NCI-H510A (cell line): ENCODE measurements at places on chromosomes 1 and 21.

GRCh38 chr1:186183219-186183618 lies 191.8 kb downstream of the TPR start:
- DNase-seq = no peak

DNA sequence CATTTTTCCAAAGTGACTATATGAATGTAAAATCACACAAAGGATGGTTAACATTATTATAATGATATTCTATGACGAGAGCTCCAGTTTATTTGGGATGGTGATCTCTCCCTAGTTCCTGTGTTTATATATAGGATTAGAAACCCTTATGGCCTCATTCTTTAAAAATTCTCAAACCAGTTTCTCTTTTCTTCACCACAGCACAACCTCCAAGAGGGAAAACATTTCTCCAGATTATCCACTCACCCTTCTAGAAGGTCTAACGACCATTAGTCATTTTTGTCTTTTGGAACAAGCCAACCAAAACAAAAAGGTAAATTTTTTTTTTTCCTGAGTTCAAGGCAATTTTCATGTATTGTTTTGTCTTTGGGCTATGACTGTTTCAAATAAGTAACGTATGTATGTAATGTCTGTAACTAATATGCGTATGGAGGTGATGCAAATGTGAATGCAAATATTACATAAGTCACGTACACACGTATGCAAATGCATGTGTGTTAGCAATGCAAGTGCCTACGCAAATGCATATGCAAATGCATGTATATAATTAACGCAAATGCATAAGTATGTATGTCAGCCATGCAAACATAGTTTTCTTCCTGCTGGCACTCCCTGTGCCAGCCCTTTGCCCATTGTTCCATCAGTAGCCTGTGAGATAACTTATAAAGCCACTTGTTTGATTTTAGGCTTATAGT lies 72.5 kb upstream of the MORC3 start:
- no peak for DNase-seq

GRCh38 chr1:29690156-29690555 lies 453.8 kb downstream of the PTPRU start:
- DNase-seq = no peak

DNA sequence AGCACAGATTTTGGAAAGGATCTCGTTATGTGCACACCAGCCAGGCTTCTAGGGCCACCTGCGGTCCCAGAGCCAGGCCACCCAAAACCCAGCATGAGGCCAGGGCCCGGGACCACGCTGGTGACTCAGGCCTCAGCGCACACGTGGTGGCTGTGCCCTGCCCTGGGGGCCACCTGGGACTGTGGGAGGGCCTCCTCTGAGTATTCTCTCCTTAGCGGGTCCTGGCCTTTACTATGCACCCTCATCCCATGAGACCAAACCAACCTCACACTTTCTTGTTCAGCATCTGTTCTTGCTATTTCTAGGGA lies 9.9 kb downstream of the WNT9A start:
- DNase-seq = no peak

GRCh38 chr1:21734526-21734925 lies 48.4 kb downstream of the USP48 start:
- no peak for DNase-seq

- no peak for DNase-seq
These were observed 31.4 kb upstream of the GBP6 start for GRCh38 chr1:89332461-89332860.

- DNase-seq = no peak
These were observed 65.2 kb downstream of the GBP6 start for GRCh38 chr1:89429062-89429461.

DNA sequence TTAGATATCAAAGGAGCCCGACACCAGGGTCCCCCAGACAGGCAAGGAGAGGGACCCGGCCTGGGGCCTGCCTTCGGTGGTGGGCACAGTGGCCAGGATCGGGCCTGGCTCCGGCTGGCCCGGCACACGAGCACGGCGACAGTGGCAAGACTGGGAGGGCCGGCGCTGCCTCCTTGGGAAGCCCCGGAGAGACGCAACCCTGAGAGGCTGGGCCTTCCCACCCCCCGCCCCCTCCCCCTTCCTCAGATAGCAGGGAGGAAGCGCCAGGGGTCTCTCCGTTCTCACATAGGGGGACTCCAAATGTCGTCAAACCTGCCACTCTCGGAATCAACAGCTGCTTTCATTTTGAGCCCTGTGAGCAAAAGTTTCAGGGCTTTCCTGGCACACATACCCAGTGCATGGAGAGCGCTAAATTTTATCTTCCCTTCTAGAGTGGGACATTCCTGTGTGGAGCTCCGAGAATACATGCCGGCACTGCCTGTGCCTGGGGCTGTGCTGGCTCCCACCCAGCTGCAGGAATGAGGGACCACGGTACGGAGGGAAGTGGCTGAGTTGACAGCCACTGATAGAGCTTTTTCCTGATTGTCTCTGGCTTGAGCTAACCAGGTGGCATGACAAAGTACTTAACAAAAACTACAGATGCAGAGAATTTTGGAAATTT lies 62.4 kb downstream of the CD247 start:
- no peak for DNase-seq

GRCh38 chr1:199549421-199549820 lies 478.1 kb upstream of the NR5A2 start:
- no peak for DNase-seq

DNA sequence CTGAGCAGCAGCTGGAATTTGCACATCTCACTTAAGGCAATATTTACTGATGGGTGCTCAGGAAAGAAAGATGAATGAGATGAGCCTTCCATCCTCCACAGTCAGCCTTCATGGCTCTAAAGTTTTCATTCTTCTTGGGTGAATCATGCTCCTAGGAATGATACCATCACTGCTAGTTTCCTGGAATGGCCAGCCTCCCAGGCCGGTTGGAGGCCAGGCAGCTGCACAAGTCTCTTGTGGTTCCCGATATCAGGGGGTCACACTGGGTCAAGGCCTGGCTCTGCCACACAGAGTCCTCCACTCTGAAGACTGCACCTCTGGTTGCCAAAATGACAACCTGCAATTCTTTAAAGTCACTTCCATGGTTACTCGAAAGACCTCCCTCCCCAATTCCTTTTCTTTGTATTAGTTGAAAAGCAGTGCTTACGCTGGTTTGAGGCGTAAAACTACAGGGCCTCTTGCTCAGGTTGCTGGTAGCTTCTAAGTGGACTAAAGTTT lies 46.2 kb upstream of the PALMD start:
- no peak for DNase-seq

GRCh38 chr1:7408771-7409150 lies 362.3 kb upstream of the VAMP3 start:
- no peak for DNase-seq

GRCh38 chr1:221204055-221204833 lies 325.0 kb downstream of the HLX start:
- no peak for DNase-seq

DNA sequence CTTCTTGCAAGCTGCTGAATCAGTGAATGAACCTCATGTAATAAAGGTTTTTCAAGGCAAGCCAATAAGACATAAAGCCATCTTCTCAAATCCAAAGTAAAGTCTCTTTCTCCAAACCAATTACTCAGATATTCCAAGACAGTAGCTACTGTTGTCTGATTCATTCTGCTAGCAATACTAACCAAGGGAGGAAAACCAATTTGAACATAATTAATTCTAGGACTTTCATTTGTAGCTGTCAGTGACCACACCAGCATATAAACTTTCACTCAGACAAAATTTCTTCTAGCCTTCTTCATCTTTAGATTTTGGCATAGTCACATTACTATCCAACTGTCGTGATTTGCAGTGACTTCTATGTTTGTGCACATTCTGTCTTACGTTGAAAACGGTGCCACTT lies 10.5 kb upstream of the INTS3 start:
- DNase-seq = no peak

DNA sequence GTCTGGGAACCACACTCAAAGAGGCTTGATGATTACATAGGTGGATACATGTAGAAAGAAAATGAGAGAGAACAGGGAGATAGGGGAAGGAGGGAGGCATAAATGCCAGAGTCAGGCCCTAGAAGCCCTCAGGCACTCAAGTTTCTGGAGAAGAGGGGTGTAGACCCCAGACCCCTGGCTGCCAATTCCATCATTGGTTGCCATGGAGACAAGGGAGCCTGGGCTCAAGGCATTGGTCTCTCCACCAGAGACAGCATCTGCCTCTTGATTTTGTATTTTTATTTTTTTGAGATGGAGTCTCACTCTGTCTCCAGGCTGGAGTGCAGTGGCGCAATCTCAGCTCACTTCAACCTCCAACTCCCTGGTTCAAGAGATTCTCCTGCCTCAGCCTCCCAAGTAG lies 114.3 kb upstream of the GRIK3 start:
- no peak for DNase-seq

- DNase-seq = no peak
These were observed 12.1 kb downstream of the LGR6 start for GRCh38 chr1:202205523-202206190.

DNA sequence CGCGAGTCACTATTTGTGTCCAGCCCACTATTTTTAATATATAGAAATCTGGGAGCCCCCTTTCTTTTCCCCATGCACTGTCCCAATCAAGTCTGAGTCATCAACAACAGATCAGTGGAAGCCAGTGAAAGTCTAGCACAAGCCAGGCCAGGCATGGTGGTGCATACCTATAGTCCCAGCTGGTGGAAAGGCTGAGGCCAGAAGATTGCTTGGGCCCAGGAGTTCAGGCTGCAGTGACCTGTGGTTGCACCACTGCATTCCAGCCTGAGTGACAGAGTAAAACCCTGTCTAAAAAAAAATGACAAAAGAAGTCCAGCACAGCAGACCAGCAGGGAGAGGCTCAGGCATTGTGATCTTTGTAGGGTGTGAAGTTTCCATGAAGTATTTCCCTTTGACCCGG lies 9.0 kb upstream of the RPL5 start:
- DNase-seq = no peak

- DNase-seq = no peak
These were observed 24.8 kb upstream of the RNF19B start for GRCh38 chr1:32989160-32990050.

GRCh38 chr1:3918966-3919611 lies 19.0 kb upstream of the C1orf174 start:
- DNase-seq = no peak

DNA sequence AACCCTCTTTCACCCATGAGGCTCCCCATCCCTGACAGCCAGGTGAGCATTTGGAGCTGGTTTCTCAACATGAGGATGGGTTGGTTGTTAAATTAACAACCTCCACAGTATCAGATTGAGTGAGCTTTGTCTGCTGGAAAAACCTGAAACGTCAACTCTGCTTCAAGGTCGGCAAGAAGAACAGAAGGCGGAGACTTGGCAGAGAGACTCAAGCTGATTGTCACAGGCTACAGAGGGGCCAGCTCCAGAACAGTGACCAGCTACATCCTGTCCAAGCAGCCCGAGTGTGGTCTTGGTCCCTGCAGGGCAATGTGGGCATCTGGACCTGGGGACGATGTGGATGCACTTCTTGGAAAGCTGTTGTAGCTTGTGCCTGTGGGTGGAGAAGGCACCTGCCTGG lies 36.6 kb upstream of the TMEM51 start:
- DNase-seq = no peak

DNA sequence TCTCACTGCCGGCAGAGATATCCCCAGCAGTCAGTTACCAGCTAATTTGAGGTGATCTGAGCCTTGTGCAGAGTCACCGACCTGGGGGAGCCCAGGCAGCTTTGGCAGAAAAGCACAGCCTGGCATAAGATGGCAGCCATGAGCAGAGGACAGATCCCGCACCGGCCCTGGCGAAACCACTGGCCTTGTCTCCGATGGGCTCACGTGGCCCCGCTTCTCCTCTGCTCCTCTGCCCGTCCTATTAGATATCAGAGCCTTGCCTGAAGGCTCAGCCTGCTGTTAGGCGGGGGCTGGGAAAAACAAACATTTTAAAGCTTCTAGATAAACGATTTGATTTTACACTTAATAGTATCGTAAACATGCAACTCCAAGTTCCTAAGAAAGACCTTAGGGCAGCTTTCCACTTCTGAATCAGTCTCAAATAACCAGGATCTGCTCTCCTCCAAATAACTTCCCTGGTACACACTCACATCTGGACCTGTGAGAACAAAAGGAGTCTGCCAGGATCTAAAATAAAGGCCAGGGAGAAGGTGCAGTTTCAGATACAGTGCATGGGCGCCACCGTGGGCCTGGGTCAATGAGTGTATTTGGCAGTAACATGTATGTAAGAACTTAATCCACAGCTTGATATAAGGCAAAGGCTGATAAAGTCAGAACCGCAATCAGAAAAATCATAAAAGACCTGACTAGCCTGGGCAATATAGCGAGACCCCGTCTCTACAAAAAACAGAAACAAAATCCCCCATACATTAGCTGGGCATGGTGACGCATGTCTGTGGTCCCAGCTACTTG lies 10.0 kb downstream of the EDARADD start:
- DNase-seq = no peak

DNA sequence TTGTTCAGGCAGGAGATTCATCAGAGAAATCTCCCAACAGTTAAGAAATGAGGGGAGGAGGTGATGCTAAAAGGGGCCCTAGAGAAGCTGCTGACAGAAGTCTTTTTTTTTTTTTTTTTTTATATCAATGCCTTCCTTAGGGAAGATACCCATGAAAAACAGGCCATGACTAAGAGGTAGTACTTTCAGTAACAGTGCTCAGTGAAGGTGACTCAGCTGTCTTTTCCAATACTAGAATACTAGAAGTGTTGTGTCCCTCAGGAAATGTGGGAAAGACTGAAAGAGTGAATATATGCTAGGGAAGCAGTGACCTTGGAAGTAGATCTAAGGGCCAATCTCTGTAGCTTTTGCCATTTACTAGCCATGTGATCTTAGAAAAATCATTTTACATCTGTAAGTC lies 52.4 kb upstream of the SLFNL1 start:
- DNase-seq = no peak

- DNase-seq = peak; percentile 39
These were observed 48.9 kb upstream of the SLC2A1 start for GRCh38 chr1:43007377-43008114.

DNA sequence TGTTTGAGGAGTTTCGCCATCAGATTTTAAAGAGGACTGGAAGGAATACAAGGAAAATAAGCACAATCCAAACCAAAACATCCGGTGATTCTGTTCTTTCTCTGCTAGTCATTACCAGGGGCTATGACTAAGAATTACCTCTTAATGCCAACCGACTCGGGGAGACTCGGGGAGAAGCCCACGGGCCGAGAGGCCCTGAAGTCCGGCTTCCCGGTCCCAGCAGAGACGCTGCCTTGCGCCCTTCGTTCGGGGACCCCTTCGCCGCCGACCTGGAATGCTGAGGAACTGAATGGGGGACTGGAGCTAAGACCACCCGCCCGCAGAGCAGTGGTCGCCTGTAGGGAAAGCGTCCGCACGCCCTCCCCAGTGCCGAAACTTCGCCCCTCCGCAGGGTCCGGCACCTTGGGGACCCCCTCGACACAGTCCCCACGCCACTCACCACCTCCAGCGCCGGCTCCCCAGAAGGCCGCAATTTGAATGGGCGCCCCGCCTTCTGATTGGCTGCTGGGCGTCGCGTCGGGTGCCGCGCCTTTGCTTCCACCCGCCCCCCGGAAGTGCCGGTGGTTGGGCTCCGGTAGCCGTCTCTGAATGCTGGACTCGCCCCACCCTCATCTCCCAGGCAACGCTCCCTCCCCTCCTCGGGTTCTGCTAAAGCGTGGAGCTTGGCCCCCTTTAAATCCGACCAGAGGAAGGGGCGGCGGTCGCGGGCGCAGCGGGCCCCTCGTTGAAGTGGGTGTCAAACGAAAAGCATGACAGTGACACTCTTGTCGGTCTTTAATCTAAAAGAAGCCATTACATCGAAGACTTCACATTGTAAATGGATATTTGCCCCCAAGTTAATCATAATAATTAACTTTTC lies at the start of gene KIF14:
KIF14 (minus strand) TSS at position 479 of the 859 bp plus-strand sequence. CDS start 2,028 bp downstream, outside the sequence.
- DNase-seq = peak; percentile 93
